ENCODE measurements at places on chromosomes 2 and 18.

GRCh38 chr18:9683418-9684396, 24.4 kb upstream of the RAB31 start:
- DNase-seq, result no peak

GRCh38 chr2:232234922-232235615, 143.5 kb upstream of the ALPP start:
- DNase-seq, result no peak

DNA sequence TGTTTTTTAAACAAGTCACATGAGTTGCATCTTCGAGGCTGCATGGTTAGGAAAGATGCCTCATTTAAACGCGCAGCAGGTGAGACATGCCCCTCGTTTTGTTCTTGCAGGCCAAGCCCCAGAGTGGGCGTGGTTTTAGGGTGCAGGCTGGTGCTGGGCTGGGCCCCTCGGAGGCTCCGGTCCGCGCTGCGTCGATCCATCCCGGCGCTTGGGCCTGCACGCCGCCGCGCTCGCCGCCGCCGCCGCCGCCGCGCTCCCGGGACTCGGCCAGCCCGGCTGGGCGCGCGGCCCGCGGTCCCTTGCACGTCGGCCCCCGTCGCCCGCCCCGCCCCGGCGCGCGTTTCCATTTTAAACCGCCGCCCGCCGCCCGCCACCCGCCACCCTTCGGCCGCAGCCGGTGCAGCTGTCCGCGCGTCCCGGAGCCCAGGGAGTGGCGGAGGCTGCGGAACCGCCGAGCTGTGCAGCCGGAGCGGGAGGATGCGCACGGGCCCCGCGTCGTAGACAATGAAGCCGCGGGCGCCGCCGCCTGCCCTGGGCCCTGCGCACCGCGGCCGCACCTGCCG, 175.5 kb downstream of the AGAP1 start:
- peak; percentile 87 for DNase-seq

DNA sequence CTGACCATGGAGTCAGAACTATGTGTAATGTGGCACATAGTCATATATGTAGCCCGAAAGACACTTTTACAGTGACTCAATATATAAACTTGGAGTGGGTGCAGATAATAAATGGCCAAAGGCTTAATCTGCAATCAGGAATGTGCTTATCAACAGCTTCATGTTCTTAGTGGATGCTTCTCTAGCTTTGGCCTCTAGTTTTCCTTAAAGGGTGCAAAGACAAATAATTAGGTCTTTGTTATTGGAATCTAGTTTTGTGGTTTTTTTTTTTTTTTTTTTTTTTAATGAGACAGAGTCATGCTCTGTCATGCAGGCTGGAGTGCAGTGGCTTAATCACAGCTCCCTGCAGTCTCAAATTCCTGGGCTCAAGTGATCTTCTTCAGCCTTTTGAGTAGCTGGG, 625.6 kb downstream of the EPHA4 start:
- DNase-seq, result no peak

DNA sequence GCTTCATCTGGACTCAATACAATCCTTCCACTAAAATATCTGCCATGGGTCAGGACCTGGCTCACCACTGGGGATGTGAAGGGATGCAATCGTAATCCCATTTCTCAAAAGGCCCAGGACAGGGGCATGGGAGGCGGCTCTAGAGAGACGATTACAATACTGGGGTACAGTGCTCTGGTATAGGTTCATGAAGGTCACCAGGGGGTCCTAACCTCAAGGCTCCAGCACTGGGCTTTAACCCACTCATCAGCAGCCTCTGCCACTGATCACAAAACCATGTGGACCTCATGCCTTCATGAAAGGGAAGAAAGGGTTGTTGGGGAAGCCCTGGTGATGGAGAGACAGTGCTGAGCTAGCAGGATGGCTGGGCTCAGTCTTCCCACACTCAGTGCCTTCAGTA, 48.8 kb downstream of the ADD2 start:
- peak; percentile 11 for DNase-seq

- DNase-seq, result no peak
Measured at GRCh38 chr2:201517094-201517493, 65.6 kb downstream of the STRADB start.

- DNase-seq, result no peak
Measured at GRCh38 chr2:234075947-234076346, 25.4 kb downstream of the SPP2 start.

DNA sequence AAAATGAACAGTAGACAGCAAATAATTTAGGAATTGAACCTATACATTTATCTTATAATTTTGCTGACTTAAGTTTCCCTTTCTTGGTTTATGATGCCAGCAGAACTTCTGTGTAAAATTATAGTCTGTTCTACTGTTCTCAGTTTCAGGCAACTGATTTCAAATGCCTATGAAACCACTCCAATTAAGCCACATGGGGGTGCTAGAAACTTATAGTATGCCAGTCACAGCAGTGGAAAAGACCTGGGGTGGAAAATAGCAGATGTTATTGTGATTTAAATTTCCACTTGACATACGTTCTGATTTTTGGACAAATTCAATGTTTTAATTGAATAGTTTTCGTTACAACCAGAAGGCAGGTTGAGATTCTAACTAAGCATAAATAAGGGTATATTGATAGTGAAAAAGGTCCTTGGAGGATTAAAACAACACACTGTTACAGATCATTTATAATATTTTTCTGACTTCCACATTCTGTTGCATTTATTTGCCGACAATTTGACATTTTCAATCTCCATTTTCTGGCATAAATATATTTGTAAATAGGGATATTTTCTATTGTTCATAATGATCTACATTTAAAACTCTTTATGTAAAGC, 61.4 kb downstream of the CPS1 start:
- DNase-seq, result no peak

GRCh38 chr2:239724851-239725550, 300.1 kb downstream of the NDUFA10 start:
- DNase-seq, result peak; percentile 22

- no peak for DNase-seq
Measured at GRCh38 chr2:230939066-230939591, 14.1 kb upstream of the GPR55 start.

- DNase-seq, result no peak
Measured at GRCh38 chr2:23803264-23803964, 123.5 kb downstream of the ATAD2B start.

DNA sequence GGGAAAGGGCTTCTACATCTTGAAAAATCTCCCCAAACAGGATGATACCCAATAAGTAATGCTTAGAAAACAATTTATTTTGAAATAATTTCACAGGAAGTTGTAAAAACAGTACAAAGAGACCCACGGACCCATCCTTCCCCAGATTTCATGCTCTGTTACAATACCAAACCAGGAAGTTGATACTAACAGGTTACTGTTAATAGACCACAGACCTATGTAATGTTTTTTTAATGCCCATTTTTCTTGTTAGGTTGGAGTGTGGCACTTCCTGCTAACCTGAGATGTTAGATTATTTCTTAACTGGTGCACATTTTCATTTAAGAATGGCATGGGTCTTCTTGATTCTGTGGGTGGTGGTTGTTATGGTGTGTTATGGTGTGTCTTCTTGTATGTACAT, 21.4 kb upstream of the MGAT5 start:
- no peak for DNase-seq

- no peak for DNase-seq
Measured at GRCh38 chr2:176614930-176615329, 345.7 kb downstream of the MTX2 start.

DNA sequence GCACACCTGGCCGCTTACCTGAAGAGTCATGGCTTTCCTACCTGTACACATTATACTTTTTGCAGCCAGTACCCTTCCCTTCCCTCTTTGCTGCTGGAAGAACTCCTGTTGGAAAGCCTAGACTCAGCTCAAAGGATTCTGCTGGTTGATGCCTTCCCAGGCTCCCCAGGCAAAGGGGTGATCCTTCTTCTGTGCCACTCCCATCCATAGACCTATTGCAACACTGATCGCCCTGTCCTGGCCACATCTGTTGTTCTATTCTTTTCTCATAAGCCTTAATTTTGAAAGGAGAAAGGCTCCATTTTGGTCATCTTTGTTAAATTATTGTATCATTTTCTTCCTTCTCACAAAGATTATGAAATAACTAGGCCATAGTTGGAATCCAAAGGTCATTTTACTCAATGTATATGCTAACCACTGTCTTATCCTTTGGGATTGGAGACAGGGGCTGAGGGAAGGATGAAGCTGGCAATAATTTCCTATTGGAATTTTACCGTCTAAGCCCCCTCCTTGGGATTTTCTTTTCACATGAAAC, 3.4 kb upstream of the PRKCE start:
- no peak for DNase-seq

DNA sequence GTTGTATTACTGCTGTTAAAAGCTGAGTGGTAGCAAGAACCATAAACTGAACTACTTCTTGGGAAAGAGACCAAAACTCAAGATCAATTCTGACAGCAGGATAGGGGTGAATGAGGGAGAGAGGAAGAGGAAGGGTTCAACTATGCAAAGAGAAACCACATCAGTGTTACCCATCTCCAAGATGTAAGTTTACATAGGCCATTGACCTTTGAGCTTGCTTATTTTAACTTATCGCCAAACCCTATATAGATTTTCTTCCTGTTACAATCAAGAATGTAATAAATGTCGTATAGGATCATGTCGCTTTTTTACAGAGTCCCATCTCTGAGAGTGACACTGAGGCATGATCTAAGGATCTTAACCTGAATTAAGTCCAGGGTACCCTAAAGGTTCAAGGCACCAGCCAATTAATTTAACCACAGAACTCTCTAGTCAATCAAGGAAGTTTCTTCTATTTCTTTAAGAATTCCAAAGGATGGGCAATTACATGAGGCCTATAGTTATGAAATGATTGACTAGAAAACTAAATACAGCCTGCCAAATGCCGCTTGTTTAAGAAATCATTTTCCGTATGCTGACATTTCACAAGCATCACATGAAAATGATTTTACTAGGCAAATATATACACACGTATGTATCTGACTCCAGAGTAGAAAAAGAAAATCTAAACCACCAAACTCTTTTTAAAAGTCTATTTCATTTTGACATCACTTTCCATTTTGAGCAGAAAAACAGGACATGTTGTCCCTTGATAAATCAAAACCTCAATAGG, 11.8 kb downstream of the RND3 start:
- DNase-seq, result no peak

GRCh38 chr2:22947741-22948140, 437.2 kb upstream of the KLHL29 start:
- DNase-seq, result no peak

DNA sequence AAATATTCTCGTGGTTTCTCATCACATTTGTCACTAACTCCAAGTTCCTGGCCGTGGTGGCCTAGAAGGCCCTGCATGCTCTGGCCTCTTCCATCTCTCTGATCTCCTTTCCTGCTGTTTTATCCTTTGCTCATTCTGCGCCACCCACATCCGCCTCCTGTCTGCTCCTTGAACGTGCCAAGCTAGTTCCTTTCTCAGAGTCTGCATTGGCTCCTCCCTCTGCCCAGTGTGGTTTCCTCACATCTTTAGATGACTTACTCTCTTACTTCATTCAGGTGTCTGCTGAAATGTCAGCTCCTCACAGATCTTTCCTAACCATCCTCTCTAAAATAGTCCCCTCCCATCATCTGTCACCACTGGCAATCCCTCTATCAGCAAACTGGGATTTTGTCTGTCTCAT, 158.6 kb upstream of the RBMS1 start:
- DNase-seq, result no peak

All from ecto neural progenitor cell (in vitro differentiated cells).